ENCODE measurements at places on chromosomes 12 and 14.

GRCh38 chr12:93378998-93379325, 1.2 kb downstream of the NUDT4 start:
- DNase-seq, result no peak

- DNase-seq, result no peak
Observed at GRCh38 chr12:82414044-82414443, 55.7 kb downstream of the METTL25 start.

- DNase-seq, result peak; percentile 81
Observed at GRCh38 chr12:93135286-93136239, 206.5 kb upstream of the EEA1 start.

- no peak for DNase-seq
Observed at GRCh38 chr12:30329281-30329680, 366.4 kb downstream of the IPO8 start.

GRCh38 chr14:97707603-97708002, 910.4 kb downstream of the VRK1 start:
- DNase-seq, result no peak

DNA sequence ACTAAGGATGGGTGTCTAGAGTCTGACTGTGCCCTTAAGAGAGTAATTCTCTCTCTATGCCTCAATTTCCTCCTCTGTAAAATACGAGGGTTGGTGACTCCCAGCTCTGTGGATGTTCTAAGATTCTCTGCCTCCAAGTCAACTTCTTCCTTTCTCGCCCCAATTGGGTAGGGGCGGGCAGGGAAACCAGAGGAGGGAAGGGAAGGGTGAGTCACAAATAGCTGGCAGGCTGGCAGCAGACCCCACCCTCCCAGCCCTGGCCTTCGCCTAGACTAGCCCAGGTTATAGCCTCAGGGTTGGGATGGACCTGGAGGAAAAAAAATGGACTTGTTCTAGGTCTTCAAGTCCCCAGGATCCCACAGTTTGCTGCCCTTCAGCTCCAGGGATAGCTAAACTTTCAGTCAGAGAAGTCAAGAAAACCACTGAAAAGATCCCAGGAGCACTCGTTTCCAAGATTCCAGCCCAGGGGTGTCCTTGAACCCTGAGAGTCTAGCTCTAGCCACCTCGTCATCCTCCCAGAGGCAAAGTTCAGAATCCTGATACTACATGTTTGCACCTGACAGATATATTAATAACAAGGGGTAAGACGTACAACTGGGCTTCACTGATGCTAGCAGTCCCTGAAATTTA, 2.3 kb downstream of the DGKA start:
- no peak for DNase-seq

GRCh38 chr12:95484524-95484923, 10.6 kb downstream of the METAP2 start:
- no peak for DNase-seq

- no peak for DNase-seq
Observed at GRCh38 chr12:30882706-30883105, 43.8 kb upstream of the TSPAN11 start.

- DNase-seq, result no peak
Observed at GRCh38 chr12:104873374-104873773, 84.7 kb downstream of the SLC41A2 start.

- no peak for DNase-seq
Observed at GRCh38 chr14:77582511-77582910, 33.9 kb downstream of the SPTLC2 start.

- no peak for DNase-seq
Observed at GRCh38 chr12:3655328-3655900, 97.5 kb downstream of the CRACR2A start.

GRCh38 chr14:59017285-59017965, 171.0 kb upstream of the DAAM1 start:
- DNase-seq, result no peak

DNA sequence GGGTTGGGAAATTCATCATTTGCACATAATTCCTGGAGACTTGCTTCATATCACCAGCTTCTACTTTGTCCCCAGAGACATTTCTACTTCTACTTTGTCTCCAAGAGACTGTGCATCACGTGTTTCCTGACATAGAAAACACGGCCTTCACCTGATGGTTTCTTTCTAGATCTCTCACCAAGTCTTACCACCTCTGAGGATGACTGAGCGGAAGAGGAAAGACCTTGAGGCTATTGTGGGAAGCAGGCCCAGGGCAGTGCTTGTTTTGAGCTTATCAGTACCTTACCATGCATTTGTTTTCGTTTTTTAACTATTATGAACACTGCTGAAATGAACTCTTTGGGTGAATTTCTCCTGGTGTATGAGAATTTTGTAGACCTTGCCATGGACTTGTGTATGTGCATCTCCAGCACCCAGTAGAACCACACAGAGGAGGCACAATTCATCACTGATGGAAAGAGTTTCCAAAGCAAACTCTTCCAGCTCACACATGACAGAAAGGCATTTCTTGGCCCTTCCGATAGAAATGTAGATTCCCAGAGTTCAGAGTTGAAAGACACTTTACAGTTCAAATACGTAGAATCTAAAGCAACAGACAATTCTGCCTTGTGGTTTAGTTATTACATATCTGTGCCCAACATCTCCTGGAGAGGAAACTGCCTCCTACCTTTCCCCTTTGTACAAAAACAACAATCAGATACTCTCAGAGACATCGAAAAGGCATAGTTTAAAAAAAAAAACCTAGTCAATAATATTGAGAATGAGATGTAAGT, 434.7 kb downstream of the FUT8 start:
- no peak for DNase-seq

DNA sequence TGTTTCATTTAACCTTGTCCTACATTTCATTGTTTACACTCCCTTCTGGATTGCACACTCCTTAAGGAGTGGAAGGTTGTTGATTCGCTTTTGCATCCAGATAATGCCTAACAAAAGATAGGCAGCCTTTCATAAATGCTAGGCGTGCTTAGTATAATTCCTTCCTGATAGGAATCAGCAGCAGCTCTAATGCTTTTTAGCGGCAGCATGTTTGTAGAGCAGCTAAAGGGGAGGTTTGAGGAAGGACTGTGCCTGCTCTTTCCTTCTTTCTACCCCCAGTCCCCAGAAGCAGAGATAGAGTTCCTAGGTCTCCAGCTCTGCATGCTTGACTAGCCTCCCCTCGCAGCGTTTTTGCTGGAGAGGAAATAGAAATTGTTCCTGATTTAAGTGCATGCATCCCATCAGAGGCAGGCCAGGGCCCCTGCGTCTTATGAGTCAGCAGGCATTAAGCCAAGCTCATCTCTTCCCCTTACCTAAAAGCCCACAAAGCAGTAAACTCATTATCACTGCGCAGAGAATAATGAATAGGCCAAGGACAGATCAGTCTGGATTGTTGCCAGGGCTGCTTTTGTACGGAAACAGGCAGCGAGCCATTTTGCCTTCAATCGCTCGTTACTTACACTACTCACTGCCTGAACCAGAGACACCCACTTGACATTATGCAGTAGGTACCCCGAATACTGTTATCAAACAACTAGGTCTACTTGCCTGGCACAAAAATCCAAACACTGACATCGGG, 14.0 kb upstream of the TBPL2 start:
- DNase-seq, result peak; percentile 94

DNA sequence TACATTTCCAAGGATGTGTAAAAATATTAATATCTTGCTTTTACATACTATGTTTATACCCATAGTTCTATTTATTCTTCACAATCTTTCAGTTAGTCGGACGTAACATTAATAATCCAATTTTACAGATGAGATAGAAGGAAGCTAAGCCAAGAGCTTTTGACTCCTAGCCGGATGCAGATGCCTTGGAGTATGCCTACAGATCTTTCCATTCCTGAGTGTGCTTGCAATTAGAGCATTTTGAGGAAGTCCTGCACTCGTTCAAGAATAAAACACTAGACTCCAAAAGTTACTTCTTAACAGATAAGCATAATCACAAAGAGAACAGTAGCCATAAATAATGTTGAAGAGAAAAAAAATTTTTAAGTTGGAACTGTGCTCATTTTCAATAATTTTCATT, 337.6 kb upstream of the CLEC14A start:
- no peak for DNase-seq

DNA sequence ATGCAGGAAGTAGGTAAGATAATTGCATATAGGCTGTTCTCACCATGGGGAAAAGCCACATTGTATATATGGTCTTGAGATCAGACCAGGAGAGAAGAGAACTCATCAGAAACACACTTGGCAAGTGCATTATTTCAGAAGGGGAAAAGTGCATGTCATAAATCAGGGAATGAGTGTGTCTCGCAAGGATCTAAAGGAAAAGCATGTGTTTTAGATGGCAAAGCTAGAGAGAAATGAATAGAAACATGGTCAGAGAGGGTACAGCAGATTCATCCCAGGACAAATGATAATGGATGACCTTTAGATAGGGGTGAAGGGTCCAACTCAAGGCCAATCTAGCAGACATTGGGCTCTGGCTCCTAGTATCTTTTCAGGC, 230.2 kb upstream of the NAV3 start:
- no peak for DNase-seq

DNA sequence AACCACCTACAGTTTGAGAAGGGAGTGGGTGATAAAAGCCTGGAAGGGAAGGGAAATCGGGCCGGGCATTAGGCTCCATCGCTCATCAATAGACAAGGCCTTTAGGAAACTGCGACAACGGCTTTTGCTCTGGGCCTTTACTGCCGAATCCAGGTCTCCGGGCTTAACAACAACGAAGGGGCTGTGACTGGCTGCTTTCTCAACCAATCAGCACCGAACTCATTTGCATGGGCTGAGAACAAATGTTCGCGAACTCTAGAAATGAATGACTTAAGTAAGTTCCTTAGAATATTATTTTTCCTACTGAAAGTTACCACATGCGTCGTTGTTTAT, 261 bp upstream of the RNU7-1 start:
- peak; percentile 75 for DNase-seq
